ENCODE measurements at places on chromosomes 4 and X.

DNA sequence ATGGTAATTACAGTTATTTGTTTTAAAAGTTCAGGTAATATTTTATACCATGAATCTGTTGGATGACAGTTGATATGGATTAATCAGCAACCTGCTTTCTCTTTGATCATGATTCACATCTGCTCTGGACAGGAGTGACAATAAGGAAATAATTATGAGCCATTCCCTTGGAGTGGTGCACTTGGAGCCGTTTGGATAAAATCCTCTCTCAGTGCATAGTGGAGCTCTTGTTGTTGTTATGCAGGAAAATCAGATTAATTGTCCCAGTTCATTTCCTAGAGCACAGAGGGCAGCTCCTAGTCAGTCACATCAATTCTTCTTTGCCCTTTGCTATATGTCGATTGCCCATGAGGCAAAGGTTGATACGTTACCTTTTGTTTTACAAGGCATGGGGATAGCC, 668.3 kb upstream of the NR3C2 start:
- DNase-seq = no peak

GRCh38 chr4:169268951-169269760, 1.6 kb downstream of the SH3RF1 start:
- no peak for DNase-seq

DNA sequence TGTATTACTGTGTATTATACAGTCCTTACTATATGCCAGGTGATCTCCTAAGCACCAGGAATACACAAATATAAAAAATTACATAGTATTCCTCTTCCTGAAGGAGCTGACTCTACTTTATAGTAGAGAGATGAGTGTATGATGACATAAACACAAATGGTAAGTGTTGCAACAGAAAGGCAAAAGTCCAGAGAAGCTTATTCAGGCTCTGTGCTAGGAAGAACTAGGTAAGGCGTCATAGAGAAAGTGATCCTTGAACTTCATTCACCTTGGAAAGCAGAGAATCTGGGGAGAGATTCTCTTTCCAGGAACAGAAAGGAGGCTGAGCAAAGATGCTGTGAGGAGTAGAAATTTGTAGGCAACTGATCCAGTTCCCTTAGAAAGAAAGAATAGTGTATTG, 115.0 kb upstream of the KCNIP4 start:
- DNase-seq = no peak

- DNase-seq = no peak
These were observed 1599.7 kb downstream of the ARAP2 start for GRCh38 chr4:34644579-34645115.

GRCh38 chr4:175561696-175562095, 250.4 kb downstream of the GPM6A start:
- DNase-seq = no peak

DNA sequence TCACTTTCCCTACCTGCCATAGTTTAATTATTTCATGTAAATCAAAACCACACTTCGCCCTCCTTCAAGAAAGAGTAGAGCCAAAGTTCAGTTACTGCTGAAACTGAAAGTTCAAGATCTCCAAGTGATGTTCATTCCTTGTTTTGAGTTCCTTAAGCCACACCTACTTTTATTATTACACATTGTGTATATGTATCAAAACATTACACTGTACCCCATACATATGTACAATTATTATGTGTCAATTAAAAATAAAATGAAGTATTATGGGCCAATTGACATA, 892.3 kb upstream of the NDST4 start:
- no peak for DNase-seq

GRCh38 chr4:14315129-14315528, 687.2 kb upstream of the CPEB2 start:
- no peak for DNase-seq

- no peak for DNase-seq
These were observed 54.9 kb downstream of the DCTD start for GRCh38 chr4:182862141-182862875.

GRCh38 chr4:89617317-89617716, 219.6 kb downstream of the SNCA start:
- no peak for DNase-seq

GRCh38 chrX:18410038-18410437, 15.4 kb upstream of the CDKL5 start:
- DNase-seq = no peak

DNA sequence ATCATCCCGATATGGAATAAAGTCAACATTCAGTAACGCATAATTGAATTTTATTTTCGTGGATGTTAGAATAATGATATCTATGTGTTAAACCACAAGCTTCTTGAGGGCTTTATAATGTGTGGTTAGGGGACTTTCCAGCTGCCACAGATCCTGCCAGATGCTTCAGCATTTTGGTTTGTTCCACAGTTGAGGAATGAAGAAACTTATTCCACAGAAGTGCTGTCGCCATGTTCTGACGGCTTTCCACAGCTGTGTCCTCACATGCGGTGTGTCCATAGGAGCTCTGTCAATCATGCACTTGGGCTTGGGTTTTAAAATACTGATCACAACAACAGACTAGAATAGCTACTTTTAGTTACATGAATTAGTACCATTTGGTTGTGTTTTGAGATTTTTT, 411.9 kb downstream of the TRIML1 start:
- DNase-seq = no peak

- no peak for DNase-seq
These were observed 1347.3 kb downstream of the RPA4 start for GRCh38 chrX:98231003-98231402.

GRCh38 chrX:115650449-115650848, 89.5 kb downstream of the PLS3 start:
- no peak for DNase-seq

- DNase-seq = no peak
These were observed 36.5 kb upstream of the TFDP3 start for GRCh38 chrX:133254666-133255065.

GRCh38 chr4:1465173-1466033, 59.2 kb upstream of the NKX1-1 start:
- no peak for DNase-seq

GRCh38 chr4:74466242-74466641, 21.3 kb downstream of the AREG start:
- no peak for DNase-seq

DNA sequence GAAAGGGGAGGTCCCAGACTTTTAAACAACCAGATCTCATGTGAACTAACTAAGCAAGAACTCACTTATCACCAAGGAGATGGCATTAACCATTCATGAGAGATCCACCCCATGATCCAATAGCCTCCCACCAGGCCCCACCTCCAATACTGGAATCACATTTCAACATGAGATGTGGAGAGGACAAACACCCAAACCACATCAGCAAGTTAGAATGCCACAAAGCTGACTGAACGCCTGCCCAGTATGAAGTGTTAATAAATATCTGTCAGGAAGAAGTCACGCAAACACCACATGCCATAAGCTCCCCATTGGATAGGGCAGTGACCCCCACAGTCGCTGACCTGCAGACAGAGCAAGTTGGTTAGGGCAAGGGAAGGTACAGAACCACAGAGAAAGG, 14.3 kb downstream of the SLC10A6 start:
- DNase-seq = no peak

- no peak for DNase-seq
These were observed 66.2 kb downstream of the ZAR1 start for GRCh38 chr4:48556268-48556667.

DNA sequence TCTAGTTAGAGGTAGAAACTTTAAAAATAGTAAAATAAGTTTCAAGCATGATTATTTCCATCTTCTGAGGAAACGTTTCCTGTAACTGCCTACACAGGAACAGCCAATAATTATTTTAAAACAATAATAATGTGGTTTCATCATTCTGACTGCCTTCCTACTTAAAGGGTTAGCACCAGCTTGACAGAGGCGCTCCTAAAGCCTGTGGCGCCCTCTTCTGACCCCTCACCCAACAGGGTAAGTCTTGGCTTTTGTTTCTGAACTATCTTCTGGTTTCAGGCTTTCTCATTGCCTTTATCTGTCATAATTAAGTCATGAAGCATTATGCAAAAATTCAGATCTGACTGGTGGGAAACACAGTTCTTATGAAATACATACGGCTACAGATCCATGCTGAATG, 96.7 kb downstream of the ITM2A start:
- peak; percentile 62 for DNase-seq

DNA sequence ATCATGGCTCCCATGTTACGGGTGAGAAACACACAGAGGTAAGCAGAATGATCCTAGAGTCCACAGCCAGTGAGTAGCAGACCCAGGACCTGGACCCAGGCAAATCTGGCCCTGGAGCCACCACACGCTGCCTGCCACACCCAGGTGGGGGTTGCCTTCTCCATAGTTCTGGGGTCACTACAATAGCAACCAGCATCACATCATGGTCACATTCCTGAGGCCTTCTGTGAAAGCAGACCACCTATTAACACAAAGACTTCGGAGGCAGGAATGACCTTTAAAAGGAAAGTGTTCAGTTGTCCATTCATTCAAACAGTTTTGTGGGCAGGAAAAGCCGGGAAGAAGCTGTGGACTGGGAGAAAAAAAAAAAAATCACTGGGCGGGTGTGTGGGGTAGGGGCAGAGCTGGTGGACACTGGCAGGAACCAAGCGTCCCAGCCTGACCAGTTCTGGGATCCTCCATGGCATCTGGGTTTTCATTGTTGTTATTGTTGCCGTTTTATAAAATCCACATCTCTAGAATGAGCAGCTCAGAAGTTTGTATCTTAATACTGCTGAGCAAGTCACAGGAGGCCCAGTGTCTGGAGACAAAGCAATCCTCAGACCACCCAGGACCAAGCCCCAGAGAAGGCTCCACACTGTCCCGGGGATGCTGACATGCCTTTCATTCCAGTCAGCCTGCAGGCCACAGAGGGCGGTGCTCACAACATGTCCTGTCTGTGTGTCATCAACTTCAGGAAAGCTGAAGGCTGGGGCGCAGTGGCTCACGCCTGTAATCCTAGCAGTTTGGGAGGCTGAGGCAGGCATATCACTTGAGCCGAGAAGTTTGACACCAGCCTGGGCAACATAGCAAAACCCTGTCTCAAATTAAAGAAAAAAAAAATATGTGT, 67.0 kb downstream of the SEL1L3 start:
- DNase-seq = no peak

DNA sequence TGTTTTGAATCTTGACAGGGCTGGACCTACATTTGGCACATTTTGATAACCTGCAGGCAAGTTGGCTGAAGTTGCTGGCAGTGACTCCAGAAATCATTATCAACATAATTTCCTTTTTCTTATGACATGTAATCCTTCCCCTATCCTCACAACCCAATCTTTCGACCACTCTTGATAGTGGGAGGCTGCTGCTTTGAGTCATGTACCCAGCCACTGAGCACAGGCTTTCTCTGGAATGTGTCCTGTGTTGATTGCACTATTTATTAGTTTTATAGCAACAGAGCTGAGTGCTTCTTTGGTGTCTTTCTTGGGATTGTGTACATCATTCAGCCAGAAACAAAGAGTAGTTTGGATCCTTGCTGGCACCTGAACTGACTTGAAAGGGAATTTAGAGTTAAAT, 183.1 kb upstream of the LEF1 start:
- no peak for DNase-seq

- no peak for DNase-seq
These were observed 752.9 kb downstream of the TRAM1L1 start for GRCh38 chr4:116332508-116332907.

DNA sequence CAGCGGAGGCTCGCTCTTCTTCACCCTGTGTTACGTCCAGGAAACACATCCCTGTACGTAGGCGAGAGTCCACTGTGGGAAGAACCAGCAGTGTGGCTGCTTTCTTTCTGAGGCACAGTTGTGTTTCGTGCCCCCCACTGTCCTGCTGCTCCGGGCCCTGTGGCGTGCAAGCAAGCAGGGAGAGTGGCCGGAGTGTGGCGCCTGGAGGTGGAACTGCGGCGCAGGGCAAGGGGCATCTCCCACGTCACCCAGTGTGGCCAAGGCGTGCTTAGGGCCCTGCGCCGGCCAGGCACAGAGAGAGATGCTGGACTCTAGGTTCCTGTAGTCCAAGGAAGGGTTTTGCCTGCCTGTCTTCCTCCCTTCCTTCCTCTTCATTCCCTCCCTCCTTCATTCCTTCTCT, 13.3 kb upstream of the PSAPL1 start:
- DNase-seq = no peak

DNA sequence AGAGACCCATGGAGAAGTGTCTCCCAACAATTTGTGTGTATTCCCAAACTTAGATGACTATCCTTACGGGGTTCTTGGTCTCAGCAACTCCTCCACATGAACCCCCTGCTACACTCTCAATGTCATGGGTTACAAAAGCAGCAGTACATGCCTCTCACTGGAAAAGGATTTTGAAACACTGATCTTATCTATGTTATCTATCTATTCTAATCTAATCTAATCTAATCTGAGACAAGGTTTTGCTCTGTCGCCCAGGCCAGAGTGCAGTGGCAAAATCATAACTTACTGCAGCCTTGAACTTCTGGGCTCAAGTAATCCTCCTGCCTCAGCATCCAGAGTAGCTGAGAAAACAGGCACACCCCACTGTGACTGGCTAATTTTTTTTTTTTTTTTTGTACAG, 19.3 kb downstream of the TSPAN5 start:
- no peak for DNase-seq

DNA sequence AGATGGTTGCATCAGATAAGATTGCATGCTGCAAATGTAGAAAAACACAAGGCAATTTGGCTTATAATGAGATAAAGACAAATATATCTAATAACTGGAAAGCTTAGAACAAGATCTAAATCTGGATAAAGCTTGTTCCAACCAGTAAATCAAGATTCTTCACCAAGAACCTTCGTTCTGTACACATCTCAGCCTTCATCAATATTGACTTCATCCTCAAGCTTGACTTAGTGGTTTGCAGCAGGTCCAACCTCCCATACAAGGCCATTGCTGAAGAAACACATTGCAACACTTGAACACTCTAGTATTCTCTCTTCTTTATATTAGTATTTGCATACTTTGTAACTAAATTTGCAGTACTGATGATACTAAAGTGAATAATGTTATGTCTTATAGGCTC, 407.6 kb downstream of the TLL1 start:
- no peak for DNase-seq

- DNase-seq = no peak
These were observed 33.4 kb upstream of the SFRP2 start for GRCh38 chr4:153822316-153822715.

- no peak for DNase-seq
These were observed 158.0 kb upstream of the GYPA start for GRCh38 chr4:144298519-144298918.

- no peak for DNase-seq
These were observed 134.4 kb downstream of the AFF1 start for GRCh38 chr4:87069037-87069742.

- DNase-seq = no peak
These were observed 37.4 kb upstream of the PACRGL start for GRCh38 chr4:20662851-20663250.

- no peak for DNase-seq
These were observed 162.1 kb downstream of the CBR4 start for GRCh38 chr4:168847771-168848502.

- DNase-seq = no peak
These were observed 35.9 kb upstream of the PHOX2B start for GRCh38 chr4:41784191-41784979.

- DNase-seq = no peak
These were observed 41.8 kb downstream of the CLCN3 start for GRCh38 chr4:169662206-169662605.

GRCh38 chrX:119189595-119189994, 46.5 kb upstream of the PGRMC1 start:
- DNase-seq = no peak

GRCh38 chr4:3293401-3294391, 875 bp downstream of the RGS12 start:
- no peak for DNase-seq

- no peak for DNase-seq
These were observed 139.4 kb upstream of the TENM3 start for GRCh38 chr4:182103614-182104319.

GRCh38 chr4:74479009-74479408, 34.1 kb downstream of the AREG start:
- DNase-seq = no peak
